Stimulated activated memory B cell treated with anti-CD40 and anti-IgM and Interleukin-4, amounts not matched to agents 10 μg/mL and 1 μg/mL and 100 μg/mL, for 72 hours (primary cell): ENCODE measurements at places on chromosomes 2 and 18.

DNA sequence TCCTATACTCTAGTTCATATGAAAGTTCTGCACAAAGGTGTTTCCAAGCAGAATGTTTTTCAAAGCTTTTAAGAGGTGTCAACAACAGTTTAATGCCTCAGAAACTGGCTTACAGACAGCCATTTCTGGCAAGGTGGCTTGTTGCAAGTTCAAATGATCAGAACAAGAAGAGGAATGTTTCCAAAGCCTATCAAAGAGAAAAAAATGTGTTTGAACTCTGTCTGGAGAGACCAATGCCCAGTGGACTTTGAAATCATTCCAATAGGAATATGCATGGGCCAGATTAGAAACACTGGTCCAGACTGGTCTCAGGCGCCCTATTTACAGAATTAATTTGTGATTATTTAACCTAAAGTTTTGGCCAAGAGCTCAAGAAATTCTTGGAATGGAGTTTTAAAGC is 106.2 kb downstream of the CPS1 start:
- ATAC-seq = no peak

GRCh38 chr2:150482111-150482510 is 5.4 kb downstream of the RND3 start:
- ATAC-seq = no peak

GRCh38 chr18:45976566-45976965 is 9.4 kb upstream of the EPG5 start:
- ATAC-seq = no peak

DNA sequence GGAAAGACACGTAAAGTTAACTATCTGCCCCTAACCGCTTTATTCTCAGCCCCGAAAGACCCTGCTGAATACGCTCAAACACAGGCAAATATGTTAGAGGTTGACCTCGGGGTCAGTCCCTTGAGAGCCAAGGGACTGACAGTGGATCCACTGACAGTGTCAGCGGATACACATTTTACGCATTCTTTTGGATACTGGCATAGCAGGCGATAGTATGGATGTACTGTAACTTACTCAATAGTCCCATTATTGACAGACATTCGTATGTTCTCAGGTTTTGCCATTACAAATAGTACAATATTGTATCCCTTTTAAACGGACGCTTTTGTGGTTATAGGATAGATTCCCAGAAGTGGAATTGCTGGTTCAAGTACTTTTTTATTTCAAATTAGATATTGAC is 13.4 kb downstream of the ATP6V1B1 start:
- ATAC-seq = no peak

- ATAC-seq = no peak
Measured at GRCh38 chr18:79600141-79600540, 79.5 kb upstream of the CTDP1 start.

GRCh38 chr2:13539296-13539695 is 822.6 kb downstream of the TRIB2 start:
- ATAC-seq = no peak

- ATAC-seq = no peak
Measured at GRCh38 chr2:162233197-162233596, 10.0 kb downstream of the FAP start.

GRCh38 chr18:79853993-79854364 is 56.2 kb downstream of the KCNG2 start:
- ATAC-seq = no peak

DNA sequence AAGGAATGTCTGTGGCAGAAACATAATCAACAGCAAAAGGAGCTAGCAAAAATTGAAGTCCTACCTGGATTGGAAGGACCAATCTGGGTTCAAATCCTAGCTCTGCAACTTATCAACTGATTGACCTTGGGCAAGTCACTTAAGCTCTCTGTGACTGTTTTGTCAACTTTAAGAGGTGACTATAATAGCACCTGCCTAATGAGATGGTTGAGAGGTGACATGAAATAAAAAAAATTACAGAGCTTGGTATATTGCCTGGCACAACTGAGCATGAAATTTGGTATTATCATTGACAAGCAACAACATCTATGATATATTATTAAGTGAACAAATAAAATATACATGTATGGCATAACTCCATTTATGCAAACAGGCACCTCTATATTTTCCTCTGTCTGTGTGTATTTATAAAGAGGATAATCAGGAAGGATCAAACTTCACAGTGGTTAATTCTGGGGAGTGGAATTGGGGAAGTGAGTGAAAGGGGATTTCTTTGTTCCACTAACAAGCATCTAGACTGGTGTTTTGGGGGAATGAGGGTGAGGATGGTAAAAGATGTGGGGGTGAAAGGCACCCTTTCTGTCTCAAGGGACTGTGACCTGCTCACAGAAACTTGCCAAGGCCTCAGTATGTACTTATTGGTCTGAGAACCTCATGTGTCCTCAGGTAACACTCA is 132.8 kb upstream of the SERTAD2 start:
- peak; percentile 81 for ATAC-seq

DNA sequence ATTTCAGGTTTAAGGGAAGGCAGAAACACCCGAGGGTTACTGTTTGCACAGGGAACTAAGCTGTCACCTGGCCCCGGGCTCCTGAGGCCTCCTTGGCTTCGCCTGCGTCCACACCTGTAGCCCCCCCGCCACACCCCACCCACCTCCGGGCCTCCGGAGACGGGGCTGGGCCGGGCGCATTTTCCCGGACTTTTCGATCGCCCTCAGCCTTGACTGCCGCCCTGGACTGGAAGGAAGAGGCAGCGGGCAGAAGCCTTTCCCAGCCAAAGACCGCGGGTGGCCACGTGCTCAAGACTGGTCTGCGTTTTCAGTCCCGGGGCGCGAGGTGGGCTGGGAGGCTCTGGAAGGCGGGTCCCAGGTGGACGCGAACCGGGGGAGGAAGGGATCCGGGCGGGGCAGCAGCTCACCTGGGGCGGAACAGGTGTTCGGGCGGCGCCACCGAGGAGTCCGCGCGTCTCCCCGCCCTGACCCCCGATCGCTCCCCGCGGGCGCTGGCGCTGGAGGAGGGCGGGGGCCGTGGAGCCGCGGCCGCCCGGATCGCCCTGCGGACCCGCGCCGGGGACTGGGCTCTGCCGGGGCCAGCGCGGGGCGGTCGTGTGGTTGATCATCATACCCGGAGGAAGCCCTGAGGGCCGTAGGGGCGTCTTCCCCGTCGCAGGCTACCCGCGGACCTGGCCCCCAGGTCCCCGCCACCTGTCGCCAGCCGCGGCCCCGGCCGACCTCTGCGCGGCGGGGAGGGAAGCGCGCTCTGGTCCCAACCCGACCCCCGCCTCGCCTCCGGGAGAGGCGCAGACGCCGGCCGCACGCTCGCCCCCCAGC is 3.2 kb downstream of the ID2 start:
- peak; percentile 1 for ATAC-seq

DNA sequence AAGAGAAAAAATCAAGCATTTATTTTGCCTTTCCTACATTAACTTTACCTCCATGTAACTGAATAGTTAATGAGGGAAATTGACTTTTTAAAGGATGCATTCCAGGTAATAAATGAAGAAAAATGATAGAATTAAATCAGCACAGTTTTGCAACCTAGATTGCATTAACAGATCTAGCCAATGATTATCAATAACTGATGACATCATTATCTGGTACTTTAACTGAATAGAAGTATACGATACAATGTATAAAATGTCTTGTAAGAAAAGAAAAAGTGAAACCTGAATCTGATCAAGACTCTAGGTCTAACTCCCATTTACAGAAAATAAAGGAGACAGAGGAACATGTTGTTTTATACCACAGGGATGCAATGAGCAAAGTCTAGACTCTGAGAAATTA is 126.0 kb upstream of the XPO1 start:
- no peak for ATAC-seq

GRCh38 chr2:104577143-104577542 is 276.8 kb upstream of the POU3F3 start:
- ATAC-seq = no peak

DNA sequence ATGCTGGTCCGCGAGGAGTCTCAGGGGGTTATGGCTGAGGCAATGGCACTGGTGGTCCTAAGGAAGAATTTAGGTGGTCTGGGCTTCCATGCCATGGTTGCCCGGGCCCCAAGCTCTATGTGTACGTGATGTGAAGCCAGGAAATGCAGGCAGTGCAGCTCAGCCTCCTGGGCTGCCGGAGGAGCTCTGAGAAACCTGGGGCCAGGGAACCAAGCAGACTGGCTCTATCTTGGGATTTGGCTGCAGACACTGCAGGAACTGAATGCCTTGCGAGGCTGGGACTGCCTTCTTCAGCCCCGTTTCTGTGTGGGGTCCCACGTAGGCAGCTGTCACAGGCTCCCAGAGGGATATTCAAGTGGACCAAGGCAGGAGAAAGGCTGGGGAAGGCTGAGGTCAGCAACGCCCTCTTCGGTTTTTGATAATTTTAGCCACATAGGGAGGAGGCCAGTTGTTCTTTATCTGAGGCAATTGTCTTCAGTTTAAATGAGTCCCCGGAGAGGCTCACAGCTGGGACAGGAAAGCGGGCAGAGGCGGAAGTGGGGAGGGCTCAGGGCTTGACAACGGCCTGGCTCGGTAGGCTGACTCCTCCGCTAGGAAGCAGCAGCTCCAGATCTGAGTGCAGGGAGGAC is 77.7 kb downstream of the RHOB start:
- peak; percentile 79 for ATAC-seq

GRCh38 chr2:28678944-28679343 is 72.7 kb upstream of the PPP1CB start:
- ATAC-seq = peak; percentile 67

- no peak for ATAC-seq
Measured at GRCh38 chr18:37249171-37249886, 316.3 kb downstream of the CELF4 start.

DNA sequence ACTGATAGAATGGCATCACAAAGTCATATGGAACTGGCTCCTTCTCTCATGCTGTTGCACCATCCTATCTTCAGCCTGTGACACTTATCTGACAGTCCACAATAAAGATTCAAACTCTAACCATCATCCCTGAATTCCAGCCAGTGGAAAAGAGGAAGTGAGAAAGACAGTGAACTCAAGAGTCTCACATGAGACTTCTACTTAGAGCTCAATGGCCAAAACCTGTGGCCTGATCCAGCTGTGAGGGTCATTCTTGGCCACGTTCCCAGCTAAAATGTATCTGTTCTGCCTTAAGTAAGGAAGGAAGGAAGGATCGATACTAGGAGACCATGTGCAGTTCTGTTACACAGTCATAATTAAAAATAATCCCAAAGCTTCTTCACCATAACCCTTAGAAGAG is 73.6 kb downstream of the RND3 start:
- no peak for ATAC-seq

DNA sequence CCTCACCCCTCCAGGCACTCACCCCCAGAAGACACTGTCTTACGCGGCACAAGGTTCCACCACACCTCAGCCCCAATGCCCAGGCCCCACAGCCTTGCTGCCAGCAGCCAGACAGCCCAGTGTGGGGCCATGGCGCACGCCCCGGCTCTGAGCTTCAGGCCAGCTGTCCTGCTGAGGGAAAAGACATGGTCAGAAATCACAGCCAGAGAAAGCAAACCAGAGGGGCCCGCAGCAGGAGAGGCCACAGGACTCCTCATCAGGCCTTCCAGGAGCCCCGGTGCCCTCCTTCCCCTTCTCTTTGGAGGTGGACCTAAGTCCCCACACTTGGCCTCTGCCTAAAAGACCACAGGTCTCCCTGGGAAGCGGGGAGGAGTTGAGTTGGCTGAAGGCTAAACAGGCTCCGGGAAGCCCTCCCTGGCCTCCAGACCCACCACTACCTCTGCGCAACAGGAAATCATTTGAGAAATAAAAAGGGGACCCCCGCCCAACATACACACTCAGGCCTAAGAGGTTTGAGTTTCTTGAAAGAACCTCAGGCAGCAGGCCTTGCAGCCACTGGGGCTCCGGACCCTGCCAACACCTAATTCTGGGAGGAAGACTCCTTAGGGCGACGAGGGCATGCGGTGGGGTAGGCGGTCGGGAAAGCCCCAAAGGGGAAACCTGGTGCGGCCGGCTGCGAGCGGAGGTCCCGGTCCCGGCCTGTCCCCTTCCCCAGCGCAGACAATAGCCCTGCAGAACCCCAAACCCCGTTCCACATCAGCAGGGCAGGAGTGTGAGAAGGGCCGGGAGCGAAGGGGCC is 1.9 kb downstream of the SEMA4C start:
- ATAC-seq = no peak

DNA sequence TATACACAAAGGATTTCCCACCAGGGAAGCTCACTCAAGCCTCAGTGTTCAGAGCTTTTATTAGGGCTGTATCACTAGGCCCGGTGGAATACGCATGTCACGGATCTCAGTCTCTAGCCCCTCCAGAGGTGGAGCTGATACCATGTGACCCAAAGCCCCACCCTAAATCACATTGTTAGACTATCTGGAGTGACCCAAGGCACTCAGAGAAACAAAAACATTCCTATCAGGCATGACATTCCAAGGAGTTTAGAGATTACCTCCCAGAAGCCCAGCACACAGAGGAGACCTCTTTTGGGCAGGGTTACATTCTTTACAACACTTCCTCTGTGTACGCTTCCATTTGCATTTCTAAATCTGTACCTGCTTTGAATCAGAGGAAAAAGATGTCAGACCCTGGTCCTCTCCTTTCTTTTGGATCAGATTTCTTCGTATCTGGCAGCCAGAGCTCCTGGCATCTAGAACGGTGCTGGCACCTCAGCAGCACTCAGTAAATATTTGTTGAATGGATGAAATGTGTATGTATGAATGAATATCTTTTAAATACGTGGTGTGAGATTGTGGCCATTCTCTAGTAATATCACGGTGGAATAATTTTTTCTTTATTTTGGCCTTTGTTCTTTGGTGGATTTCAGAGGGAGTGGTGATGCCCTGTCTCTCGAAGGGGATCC is 37.7 kb upstream of the SMAD2 start:
- no peak for ATAC-seq
